ENCODE measurements at places on chromosomes 3 and 15.
A peak's percentile ranks its signal among the peaks of the same experiment; 100 is the strongest.

DNA sequence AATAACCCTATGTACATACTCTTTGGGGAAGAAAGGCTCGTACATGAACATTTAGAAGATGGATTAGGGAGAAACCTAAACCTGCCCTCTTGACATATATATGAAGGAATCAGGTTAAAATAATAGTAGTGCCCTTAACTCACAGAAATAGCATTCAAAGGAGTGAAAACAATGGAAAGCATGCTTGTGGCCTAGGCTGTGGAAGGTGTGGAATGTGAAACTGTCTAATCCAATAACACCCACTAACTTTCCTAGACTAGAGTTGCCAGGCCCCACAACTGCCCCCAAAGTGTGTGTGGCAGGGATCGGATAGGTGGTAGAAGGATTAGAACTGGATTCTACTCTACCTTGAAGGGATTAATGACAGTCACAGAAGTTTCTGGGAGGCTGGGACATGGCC is 317.4 kb upstream of the LRRFIP2 start:
- DNase-seq, result no peak

GRCh38 chr3:48747015-48747615 is 30.1 kb upstream of the IP6K2 start:
- DNase-seq, result no peak

DNA sequence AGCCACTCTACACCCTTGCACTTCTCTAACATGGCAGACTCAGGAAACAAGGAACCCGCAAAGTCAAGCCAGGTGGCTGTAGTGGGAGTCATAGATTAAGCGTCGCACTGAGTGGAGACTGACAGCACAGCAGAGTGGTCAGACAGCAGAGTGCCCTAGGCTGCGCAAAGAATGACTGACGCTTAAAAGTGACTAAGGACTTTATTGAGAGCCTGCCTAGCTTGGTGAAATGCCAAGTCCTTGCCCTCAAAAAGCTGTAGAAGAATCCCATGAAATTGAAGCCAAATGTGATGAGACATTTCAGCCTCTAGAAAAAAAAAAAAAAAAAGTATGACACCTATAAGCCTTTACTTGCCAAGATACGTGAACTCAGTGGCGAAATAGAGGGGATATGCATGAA is 30.2 kb downstream of the NCEH1 start:
- DNase-seq, result peak; percentile 100

DNA sequence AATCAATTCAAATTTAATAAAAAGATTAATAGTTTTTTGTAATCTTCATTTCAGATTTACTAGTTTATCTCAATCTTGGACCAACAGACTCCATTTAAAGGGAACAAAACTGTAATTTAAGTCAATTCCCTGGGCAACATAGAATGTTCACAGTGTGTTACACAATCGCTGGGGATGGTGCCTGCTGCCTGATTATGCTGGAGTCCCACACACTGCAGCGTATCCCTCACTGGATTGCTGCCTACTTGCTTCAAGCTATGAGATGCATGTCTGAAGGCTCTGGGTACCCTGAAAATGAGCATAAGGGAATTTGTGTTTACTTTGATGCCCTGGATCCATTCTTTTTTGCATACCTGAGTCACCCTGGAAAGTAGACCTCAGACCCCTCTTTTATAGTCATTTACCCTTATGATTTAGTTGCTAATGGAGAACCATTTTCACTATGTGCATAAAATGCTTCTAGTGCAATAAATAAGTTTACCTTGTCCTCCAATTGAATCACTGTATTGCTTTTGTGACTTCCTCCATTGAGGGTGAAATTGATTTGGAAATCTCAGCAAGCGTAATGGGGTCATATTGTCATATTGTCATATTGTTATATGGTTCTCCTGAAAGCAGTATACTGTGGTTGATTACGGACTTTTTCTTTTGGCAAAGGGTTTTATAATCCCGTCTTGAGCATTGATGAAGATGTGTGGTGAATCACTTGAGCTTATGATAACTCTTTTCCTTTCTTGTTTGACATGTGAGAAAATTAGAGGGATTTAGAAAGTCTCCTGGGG is 35.9 kb downstream of the ITPR1 start:
- no peak for DNase-seq

DNA sequence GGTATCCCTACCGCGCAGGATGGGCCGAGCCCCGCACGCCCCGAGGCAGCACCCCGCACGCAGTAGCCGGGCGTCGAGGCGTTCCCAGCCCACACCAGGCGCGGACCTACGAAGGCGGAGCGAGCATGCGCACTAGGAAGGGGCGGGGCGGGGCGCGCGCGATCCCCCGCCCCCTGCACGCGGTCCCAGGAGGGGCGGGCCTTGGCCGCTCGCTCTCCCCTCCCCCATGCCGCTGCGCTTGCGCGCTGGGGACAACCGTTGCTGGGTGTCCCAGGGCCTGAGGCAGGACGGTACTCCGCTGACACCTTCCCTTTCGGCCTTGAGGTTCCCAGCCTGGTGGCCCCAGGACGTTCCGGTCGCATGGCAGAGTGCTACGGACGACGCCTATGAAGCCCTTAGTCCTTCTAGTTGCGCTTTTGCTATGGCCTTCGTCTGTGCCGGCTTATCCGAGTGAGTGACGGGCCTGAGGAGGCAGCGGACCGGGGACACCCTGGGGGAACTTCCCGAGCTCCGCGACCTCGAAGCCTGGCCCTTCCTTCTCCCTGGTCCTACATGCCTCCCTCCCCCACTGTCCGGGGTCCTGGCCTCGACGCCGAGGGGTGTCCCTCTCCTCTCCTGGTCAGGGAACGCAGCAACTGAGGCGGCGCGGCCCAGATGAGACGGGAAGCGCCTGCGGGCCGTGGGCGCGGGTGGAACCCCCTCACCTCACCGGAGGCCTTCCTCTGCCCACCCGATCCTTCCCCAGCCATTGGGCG is at the start of gene SPESP1:
Gene SPESP1 (plus strand): TSS at position 258 of the 755 bp plus-strand sequence. CDS start 129 bp downstream, at position 387.
- no peak for DNase-seq

DNA sequence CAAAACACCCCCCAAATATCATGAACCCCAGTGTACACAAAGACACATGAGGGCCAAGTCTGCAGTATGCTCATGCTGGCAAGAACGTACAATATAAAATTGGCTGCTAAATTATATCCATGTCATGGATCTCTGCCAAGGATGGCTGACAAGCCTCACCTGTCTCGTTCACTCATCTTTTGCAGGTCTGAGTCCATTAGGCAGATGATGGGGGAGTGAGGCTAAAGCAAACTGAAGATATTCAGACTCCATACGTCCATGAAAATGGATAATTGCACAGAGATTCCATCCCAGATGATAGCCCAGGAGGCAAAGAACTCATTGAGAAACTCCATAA is 122.3 kb upstream of the PTPRG start:
- DNase-seq, result no peak

DNA sequence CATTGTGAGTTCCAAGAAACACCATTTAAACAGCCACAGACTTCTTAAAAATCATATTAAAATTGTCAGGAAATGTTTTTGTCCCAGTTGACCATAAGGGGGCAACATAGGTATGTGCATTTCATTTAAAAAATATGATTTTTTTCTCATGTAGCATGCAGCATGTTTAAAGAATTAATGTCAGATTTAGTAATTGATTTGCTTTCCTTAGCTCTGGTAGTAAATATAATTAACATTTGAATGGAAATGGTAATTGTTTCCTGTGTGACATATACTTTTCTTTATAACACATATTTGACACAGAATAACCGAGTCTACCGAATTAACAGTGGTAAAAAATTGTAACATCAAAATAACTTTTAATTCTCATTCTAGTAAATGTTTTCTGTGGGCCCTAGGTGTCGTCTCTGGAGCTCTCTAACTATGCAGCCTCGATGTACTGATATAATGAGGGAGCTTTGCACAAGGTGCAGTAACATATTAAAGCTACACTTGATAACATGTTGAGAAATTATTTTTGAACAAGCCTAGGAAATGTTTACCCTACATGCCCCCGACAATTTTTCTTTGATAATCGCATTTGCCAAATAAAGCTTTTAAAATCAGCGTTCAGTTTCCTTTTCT is 34.9 kb downstream of the NXPE3 start:
- DNase-seq, result peak; percentile 42

DNA sequence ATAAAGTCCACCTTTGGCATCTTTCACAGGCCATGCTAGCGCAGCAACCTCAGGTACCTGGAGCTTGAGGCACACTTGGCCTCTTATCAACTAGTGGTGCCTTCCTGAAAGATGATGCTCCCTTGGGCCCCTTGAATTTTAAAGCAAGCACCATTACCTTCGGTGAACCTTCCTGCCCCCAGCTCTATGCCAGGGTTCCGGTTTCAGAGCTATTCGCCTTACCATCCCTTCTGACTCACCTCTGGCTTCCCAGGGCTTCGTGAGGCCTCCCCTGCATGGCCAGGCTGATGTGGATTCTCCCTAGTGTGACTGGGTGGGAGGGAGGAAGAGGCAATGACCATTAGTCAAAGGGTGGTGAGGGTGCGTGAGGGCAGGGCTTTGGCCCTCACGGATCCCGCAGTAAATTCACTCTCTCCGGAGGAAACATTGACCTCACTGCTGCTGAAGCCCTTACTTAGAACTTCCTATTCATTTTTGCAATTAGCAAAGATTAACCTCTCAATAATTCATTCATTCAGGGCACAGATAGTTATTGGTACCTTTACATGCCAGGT is 16.3 kb downstream of the BHLHE40 start:
- DNase-seq, result peak; percentile 98

DNA sequence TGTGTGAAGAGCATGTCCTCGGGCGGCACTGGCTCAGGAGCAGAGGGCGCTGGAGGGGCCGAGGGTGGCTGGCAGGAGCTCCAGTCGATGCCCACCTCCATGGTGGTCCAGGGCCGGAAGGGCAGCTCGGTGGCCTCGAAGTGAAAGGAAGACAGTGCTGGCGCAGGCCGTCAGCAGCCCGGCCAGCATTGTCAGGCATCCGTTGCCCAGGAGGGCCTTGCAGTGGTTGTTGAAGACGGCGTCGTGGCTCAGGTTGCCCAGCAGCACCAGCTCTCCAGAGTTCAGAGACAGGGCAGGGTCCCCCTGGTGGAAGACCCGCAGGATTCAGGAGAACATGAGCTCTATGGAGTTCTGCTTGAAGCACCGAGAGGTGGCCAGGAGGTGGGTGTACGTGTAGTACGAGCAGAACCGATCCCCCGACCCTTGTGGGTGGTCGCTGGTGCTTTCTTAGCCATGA is 16.5 kb upstream of the SIAH2 start:
- no peak for DNase-seq

- DNase-seq, result no peak
Measured at GRCh38 chr15:49190586-49190985, 20.5 kb downstream of the GALK2 start.

- no peak for DNase-seq
Measured at GRCh38 chr15:28899061-28899738, 13.4 kb downstream of the APBA2 start.

DNA sequence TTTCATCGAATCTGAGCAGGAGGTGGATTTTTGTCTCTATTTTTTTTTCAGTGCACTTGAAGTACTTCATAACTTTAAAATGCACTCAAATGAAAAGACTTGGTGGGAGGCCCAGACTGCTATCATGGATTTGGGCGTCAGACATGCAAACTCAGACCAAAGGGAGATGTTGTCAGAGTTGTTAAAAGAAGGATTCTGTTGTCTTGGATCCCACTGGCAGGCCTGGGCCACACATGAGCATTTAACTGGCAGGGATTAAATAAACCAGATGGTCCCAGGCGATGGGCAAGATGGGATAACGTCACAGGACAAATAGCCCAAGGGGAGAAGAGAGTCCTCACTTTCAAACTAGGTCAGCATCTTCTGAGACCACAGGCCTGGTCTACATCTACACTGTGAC is 15.4 kb downstream of the RTP1 start:
- no peak for DNase-seq

GRCh38 chr15:62492900-62493299 is 327.8 kb upstream of the C2CD4B start:
- no peak for DNase-seq

- DNase-seq, result no peak
Measured at GRCh38 chr3:11932636-11933035, 71.6 kb upstream of the SYN2 start.

DNA sequence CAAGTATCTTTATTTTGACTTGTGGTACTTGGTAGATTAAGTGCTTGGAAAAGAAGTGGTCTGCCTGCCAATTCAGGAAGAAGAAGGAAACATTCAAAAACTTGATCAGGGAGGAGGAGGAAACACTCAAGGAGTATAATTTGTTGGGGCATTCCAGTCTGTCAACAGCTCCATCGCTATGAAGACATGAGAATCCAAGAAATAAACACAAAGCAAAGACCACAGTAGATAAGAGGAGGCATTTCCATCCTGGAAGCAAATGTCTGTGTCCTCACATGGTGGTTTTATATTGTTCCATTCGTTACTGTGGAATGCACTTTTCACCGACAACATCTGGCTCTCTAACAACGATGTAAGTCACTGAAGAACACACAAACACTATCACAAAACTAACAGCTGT is 176.1 kb upstream of the FRMD4B start:
- DNase-seq, result no peak

- DNase-seq, result no peak
Measured at GRCh38 chr15:34233614-34234013, 8.8 kb downstream of the EMC4 start.

- no peak for DNase-seq
Measured at GRCh38 chr15:53831907-53832770, 72.7 kb upstream of the WDR72 start.

- no peak for DNase-seq
Measured at GRCh38 chr15:85474700-85475316, 94.4 kb downstream of the AKAP13 start.

GRCh38 chr3:19937459-19938294 is 3.7 kb upstream of the EFHB start:
- peak; percentile 71 for DNase-seq

- peak; percentile 97 for DNase-seq
Measured at GRCh38 chr15:59170295-59171066, 36.2 kb upstream of the LDHAL6B start.
